ENCODE measurements at places on chromosomes 3 and 15.

- no peak for DNase-seq
Observed at GRCh38 chr15:77497110-77497737, 76.5 kb downstream of the HMG20A start.

GRCh38 chr3:59777667-59778077, 727.8 kb upstream of the CFAP20DC start:
- no peak for DNase-seq

DNA sequence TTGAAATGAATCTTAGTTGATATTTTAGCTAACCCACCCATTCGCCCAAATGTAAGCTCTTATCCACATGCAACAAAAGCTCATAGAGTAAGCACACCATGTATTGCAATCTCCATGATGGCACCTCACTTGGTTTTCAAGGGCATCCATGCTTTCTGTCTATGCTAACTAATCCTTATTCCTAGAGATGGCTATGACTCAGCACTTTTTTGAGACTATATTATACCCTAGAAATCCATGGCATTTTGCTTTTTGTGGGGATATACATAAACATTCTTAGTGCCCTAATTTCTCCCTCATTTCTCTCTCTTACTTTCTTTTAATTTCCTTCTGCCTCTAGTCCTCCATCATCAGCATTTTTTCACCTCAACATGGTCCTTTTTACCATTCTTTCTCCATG, 168.5 kb upstream of the STT3B start:
- DNase-seq = no peak

DNA sequence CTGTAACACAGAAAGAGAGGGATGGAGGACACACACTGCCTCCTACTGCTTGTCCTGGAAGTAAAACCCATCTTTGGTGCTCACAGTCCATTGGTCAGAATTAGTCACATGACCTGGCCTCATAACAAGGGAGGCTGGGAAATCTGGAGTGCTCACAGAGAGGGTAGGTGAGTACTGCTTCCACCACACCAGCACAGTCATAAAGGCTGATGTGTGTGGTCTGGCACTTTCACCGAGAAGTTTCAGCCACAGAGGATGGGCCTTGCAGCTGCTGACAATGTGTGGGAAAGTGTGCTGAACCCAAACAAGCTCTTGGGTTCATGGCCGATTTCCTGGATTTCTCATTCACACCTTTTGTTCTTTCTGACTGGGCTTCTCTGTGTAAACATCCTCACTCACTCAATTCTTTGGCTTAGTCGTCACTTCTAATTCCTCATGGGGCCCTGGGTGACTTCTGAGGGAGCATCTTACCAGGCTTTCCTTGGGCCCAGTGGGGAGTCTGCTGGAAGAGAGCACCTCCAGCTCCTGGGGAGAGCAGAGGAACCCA, 100.7 kb downstream of the ASB7 start:
- DNase-seq = no peak

GRCh38 chr15:74460298-74460697, 662 bp downstream of the UBL7 start:
- no peak for DNase-seq

GRCh38 chr3:196694941-196695848, 16.9 kb downstream of the CEP19 start:
- DNase-seq = no peak

DNA sequence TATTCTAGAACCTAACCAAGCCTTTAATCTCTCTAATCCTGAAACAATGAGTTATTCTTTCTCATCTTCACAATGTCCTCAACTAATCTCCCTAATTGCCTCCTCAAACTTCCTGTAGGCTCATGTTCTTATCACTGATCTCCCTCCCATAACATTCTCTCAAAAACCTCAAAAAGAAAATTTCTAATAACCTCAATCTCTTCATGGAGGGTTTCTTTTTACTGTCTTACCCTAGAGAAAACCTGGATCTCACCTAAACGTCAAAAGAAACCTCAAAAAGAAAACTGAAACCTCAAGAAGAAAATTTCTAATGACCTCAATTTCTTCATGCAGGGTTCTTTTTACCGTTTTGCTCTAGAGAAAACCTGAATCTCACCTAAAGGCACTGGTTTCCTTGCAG, 150.2 kb downstream of the GSK3B start:
- DNase-seq = no peak

GRCh38 chr15:48619446-48619845, 26.1 kb downstream of the FBN1 start:
- DNase-seq = no peak

DNA sequence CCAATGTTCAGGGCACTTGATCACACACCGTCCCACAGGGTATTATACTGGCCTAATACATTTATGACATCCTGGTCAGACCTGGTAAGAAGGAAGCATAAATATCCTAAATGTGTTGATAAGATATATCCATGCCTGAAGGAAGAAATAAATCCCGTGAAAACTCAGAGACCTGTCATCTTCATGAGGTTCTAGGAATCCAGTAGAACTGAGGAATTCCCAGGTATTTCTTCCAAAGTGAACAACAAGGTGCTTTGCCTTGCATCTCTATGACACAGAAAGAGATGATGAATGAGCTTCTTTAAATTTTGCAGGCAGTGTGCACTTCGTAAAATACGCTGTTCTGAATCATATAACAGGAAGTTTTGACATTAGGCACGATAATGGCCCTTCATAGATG, 78.1 kb upstream of the VGLL3 start:
- no peak for DNase-seq

DNA sequence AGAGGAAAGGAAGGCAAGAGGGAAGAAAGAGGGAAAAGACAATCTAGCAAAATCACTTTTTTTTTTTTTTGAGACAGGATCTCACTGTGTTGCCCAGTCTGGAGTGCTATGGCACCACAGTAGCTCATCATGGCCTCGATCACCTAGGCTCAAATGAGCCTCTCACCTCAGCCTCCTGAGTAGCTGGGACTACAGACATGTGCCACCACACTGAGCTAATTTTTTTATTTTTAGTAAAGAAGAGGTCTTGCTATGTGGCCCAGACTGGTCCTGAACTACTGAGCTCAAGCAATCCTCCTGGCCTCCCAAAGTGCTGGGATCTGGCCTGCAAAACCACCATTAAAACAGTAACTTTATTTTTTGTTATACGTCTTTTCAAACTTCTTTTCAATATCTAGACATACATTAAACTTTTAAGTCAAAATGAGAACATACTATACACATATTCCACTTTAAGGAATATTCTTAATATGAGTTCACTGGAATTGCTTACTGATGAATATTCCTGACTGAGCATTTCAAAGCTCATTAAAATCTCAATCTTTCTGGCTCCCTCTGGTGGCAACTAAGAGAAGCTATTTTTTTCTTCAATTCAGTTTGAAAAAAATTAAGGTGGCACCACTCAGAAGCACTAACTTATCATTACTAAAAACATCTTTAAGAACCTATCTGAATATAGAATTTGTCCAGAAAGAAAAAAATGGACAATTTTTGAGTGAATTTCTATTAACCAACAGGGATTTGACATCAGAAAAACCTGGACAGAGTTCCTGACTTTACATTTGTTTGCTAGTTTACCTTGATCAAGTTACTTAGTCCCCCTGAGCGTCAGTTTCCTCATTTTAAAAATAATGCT, 40.9 kb downstream of the UACA start:
- DNase-seq = no peak

- DNase-seq = no peak
Observed at GRCh38 chr3:10442151-10442795, 63.1 kb downstream of the ATP2B2 start.

- DNase-seq = no peak
Observed at GRCh38 chr3:86743233-86743632, 247.7 kb downstream of the VGLL3 start.

GRCh38 chr3:64054488-64054887, 31.2 kb upstream of the PSMD6 start:
- no peak for DNase-seq

DNA sequence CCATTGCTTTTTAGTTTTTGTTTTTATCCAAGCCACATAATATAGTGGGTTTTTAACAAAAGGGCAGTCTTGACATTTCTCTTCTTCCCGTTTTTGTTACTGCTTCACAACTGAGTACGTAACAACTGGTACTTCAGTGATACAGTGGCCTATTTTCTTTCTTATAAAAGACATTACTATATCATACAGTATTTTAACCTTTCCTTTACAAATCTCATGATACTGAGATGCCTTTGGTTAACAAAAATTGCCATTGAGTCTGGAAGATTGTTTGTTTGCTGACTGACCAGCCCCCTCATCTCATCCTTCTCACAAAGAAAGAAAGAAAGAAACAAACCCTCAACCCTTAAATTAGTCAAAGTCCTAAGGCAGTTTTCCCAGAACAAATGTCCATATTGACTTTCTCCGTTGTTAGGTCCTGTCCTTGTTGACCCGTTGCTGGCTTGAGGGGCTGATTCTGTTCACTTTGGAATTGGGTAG, 77.0 kb upstream of the SAMMSON start:
- DNase-seq = no peak

DNA sequence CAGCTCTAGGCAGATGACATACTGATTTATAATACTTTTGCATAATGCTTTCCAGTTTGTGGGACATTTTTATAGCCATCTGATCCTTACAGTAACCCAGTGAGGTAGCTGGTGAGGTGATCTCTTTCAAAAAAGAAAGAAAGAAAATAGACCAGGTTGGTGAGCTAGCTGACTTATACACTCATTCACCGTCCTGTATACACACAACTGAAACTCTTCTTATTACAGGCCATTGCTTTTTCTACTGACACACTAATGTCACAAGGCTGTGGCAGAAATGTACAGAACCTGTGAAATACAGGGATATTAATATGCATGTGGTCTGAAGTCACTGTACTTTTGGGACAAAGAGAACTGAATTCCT, 150.2 kb upstream of the BHLHE40 start:
- DNase-seq = no peak

DNA sequence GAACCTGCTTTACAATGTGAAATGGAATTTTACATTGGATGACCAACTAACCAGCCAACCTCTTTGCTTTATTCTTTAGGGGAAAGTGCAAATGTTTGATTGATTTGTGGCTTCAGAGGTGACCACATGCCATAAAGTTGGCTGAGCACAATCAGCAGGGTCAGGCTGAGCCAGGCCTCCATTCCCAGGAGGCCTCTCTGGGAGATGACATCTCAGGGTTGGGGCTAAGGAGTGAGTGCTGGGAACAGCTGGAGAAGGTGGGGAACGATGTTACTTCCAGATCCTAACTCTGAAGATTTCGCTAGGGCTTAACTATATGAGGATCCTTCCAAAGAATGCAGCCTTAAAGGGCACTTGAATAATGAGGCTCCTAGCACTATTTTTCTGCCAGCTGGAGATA, 131.7 kb downstream of the ATP10A start:
- no peak for DNase-seq

DNA sequence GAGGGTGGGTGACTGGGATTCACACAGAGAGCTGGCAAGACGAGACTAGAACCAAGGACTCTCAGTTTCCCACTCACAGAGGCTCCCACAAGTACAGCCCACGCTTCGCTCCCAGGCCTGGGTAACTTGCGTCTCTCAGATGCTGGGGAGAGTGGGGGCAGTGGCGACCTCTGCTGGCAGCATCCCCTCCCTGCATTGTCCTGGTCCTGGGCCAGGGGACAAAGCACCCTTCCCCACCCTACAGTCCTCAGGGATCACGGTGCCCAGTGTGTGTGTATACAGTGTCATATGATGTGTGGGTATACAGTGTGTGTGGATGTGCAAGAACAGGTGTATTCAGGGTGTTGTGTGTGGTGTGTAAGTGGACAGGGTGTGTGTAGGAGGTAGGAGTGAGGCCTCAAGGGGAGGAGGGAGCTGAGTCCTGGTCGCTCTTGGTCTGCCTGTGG, 12.8 kb downstream of the VILL start:
- peak; percentile 54 for DNase-seq

- no peak for DNase-seq
Observed at GRCh38 chr3:193269343-193270028, 28.5 kb downstream of the PLAAT1 start.

DNA sequence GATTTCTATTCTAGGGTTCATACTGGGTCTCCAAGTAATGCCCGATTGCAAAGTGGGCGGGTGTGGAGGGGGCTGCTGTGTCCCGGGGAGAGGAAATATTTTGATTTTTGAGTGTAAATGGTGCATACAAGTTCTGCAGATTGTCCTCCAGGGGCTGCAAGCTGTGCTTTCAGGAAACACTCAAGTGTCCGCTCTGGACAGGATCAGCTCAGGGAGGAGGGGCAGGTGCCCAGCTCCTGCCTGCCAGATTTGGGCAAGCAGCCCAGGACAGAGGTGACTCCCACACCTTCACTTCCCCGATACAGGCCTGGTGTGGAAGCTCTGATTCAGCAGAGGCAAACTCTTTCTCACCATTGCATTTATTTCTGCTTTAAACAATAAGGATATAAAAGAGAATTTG, 142.7 kb downstream of the ALDH1A2 start:
- no peak for DNase-seq

DNA sequence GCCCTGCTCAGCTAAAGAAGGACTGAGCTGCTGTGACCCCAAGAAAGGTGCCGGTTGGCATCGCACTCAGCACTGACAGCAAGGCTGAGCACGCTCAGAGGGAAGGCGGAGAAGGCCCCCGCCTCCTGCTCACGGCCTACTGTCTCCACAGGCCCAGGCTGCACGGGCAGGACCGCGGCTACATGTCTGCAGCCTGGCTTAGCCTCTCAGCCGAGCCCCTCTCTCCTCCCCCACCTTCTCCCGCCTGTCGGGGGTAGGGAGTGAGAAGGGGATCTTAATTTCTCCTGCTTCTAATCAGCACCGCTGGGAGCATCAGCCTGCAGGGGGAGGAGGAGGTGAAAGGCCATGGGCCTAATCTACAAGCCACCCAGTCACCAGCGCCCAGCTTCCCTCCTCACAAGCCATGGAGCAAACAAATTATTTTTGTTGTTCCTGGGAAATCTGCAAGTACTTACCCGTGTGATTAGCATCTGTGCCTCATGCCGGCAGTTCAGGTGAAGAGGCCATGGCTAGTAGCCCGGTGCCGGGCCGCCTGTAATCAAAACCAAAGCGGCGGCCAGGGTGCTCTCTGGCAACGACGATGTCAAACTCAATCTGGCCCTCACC, 68.1 kb downstream of the EPHB3 start:
- DNase-seq = no peak

- no peak for DNase-seq
Observed at GRCh38 chr3:39211332-39212130, 19.1 kb upstream of the XIRP1 start.

DNA sequence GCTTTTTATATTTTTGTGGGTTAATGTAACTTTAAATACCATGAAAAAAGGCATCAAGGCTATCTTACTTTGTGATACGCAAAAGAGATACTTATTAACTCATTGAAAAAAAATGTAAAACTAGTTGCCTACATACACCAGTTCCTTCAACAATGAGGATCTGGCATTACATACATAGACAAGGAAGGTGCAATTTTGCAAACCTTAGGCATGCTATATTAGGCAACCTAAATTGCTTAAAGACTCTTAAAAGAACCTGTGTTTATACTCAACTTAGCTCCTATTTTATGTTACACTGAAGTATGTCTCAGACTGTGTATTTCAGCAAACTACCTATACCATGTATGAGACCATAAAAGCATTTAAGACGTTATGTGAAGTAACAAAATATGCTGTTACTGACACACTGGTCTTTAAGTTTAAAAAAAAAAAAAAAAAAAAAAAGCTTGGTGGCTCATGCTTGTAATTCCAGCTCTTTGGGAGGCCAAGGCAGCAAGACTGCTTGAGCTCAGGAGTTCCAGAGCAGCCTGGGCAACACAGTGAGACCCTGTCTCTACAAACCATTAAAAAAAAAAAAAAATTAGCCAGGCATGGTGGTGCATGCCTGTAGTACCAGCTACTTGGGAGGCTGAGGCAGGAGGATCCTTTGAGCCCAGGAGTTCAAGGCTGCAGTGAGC, 9.1 kb downstream of the TASOR start:
- DNase-seq = no peak
